ENCODE measurements at places on chromosomes 5 and 9.

DNA sequence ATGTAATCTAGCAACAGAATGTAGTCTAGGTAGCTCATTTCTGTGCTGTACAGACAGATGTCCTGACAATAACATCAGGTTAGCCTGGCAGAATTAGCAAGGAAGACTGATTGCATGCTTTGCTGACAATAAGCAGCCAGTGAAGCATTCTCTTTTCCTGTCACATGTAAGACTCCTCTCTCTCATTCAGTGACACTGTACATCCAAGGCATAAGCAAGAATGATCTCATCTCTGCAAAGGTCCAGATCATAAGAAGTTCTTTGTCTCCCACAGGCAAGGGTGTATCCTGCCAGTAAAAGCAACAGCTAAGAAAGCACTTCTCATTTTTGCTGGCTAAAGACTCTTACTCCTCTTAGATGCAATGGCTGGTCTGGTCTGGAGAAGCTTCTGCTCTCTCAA is 861.8 kb downstream of the TAF11L14 start:
- no peak for DNase-seq

DNA sequence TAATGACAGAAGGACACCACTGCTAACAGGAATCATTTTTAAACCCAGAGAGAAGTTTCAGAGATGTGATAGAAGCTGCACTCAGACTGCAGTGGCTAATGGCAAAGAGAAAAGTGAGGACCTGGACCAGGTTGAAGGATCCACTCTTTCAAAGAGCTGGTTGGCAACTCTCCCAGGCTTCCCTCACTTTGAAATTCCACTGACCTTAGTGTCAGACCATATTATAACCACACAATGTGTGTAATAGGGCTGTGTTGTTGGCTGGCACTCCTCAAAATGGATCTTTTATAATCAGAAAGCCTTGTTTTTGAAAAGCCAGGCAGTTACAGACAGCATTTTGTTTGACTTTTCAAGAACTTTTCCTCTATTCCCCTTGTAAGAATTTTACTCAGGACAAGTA is 280.7 kb downstream of the PRELID2 start:
- DNase-seq, result no peak

- peak; percentile 53 for DNase-seq
Measured at GRCh38 chr5:134079748-134080581, 34.5 kb upstream of the TCF7 start.

DNA sequence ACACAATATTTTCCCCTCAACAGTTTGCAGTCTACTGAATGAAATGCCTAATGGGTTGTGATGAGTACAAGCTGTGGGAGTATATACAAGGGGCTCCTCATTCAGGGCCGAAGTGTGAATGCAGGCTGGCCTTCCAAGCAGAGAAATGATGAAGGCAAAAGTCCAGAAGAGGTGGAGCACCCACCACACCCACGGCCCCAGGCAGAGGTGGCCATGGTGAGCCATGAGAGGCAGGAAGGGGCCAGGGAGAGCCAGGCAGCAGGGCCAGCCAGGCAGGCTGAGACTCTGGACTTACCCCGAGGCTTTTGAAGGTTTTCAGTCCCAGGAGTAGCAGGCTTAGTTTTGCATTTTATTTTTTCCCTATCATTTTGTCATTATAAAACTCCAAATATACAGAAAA is 218.1 kb downstream of the AUH start:
- DNase-seq, result no peak
